ENCODE measurements at places on chromosomes 2 and 18.
A peak's percentile ranks its signal among the peaks of the same experiment; 100 is the strongest.

- no peak for DNase-seq
Measured at GRCh38 chr2:180063494-180064092, 56.5 kb upstream of the CWC22 start.

DNA sequence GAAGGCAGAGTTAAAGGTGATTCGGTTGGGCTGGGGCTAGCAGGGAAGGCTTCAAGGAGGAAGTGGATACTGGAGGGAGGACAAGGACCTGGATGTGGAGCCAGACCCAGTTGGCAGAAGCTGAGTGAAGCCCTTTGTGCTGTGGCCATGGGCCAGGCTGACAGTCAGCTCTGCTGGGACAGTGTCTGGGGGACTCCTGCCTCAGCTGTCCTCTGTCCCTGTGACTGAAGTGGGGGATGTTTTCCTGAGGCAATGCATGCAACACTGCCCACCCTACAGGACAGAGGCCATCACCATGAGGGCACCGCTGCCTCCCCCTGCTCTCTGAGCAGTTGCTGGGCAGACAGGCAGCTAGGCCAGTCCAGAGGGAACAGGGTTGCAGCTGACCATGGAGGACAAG, 40.0 kb downstream of the ST8SIA5 start:
- no peak for DNase-seq

- DNase-seq = no peak
Measured at GRCh38 chr2:63679252-63679855, 90.6 kb downstream of the MDH1 start.

- DNase-seq = no peak
Measured at GRCh38 chr2:174166261-174166660, 82.1 kb downstream of the OLA1 start.

DNA sequence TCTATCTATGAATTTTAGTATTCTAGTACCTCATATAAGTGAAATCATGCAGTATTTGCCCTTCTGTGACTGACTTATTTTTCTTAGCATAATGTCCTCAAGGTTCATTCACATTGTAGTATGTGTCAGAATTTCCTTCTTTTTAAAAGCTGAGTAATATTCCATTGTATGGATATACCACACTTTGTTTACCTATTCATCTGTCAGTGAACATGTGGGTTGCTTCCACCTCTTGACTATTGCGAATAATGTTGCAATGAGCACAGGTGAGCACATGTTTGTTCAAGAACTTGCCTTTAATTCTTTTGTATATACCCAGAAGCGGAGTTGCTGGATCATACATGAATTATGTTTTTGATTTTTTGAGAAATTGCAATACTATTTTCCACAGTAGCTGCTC, 187.4 kb upstream of the RBMS1 start:
- DNase-seq = no peak

GRCh38 chr2:233424154-233424951, 70.1 kb downstream of the DGKD start:
- no peak for DNase-seq

DNA sequence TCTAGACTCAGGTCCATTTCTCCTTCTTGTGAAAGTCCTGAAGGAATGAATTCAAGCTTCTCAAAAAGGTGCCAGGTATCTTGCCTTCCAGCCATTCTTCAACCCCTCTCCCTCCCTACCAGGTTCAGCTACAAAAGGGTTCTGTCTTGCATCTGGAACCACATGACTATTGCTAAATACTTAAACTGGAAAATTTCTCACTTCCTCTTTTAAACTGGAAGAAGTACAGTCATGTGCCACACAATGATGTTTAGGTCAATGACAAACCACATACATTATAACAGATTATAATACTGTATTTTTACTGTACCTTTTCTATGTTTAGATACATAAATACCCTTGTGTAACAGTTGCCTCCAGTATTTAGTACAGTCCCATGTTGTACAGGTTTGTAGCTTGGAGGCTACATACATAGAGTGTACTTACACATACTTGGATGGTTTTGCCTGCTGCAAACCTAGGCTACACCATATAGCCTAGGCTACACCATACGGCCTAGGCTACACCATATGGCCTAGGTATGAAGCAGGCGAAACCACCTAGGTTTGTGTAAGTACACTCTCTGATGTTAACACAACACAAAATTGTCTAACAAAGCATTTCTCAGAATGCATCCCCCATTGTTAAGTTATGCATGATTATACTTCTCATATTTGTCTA, 142.0 kb upstream of the DNMT3A start:
- DNase-seq = no peak

DNA sequence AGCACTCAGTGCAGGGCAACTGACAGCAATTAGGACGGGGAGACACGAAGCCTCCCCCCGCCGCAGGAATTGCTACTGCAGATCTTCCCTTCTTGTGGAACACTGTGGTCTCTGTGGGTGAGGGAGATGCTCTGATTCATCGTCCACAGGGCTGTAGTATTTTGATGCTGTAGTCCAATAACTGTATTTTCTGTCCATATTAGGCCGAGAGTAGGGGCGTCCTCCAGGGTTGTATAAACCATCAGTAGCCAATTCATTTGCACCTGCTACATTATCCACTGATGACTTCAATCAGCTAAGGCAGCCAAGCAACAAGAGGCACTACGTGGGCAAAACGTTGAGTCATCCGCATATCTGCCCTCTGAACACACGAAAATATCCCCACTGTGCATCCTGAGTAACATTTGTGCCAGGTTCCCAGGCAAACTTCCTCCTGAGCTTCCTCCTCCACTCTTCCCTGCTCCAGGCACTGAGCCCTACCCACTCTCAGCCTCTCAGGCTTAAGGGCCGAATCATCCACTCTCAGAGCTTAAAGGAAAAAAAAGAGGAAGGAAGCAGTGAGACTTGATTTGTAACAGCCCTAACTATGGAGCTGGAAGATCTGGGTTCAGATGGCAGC, 62.1 kb downstream of the LBH start:
- no peak for DNase-seq

GRCh38 chr2:112958428-112959108, 19.2 kb upstream of the IL36G start:
- peak; percentile 57 for DNase-seq

- no peak for DNase-seq
Measured at GRCh38 chr2:201263779-201264178, 3.4 kb downstream of the CASP8 start.

DNA sequence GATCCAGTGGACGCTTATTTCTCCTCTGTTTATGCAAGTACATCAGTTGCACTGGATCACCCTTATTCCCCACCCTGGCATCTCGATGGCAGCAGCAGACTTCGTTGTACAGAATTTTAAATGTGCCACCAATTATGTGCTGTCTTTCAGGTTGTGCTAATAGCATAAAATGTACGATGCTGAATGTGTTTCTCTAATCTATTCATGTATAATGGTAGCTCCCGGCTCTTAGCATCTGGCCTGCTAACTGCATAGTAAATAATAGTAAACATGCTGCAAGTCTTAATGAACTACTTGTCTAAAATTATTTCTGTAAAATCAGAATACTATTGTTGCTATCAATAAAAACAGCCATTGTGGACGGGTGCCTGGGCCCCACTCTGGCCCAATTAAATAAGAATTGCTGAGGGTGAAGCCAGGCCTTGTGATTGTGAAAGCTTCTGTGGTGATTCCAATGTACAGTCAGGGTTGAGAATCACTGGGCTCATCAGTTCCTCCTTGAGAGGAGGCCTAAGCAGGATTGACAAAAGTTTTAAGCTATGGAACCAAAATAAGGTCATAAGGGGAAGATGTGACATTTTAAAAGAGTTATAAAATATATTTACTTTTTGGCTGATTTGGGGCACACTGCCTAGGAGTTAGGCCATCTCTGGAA, 14.4 kb upstream of the MYO3B start:
- peak; percentile 9 for DNase-seq
